ENCODE measurements at places on chromosomes 2 and 18.

DNA sequence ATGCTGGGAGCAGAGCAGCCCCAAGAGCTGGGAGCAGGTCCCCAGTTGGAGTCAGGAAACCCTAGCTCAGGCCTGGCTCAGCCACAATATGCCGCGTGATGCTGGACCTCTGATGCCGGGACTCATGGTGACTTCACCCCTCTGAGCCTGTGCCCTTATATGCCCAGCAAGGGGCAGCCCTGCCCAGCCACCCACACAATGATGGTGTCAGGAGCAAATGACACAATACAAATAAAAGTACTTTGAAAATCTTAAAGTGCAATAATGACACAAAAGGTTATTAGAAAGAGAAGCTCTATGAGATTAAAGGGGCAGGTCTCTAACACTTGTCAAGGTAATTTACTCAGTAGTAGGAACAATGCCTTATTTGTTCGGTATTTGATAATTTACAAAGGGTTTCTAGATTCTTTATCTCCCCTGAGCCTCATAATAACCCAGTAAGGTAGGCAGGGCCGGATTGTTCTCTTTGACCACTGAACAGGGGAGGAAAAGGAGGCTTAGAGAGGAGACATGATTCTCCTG is 18.3 kb upstream of the KIF3C start:
- DNase-seq = no peak

- no peak for DNase-seq
These were observed 3.3 kb downstream of the GPR39 start for GRCh38 chr2:132419941-132420340.

DNA sequence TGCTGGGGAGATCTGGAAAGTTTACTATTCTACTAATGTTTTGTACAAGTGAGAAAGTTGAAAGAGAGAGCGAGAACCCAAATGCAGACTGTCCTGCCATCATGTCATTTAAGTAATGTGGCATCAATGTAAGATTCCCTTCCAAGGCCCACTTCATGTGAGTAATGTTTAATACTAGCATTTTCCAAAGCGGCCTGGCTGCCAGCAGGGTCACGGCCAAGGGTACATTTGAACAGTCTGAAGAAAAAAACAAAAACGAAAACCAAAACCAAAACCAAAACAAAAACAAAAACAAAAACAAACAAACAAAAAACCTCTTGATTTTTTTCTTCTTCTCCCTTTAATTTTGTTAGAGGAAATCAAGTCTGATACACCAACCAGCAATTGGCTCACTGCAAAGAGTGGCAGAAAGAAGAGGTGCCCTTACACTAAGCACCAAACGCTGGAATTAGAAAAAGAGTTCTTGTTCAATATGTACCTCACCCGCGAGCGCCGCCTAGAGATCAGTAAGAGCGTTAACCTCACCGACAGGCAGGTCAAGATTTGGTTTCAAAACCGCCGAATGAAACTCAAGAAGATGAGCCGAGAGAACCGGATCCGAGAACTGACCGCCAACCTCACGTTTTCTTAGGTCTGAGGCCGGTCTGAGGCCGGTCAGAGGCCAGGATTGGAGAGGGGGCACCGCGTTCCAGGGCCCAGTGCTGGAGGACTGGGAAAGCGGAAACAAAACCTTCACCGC is 2.2 kb downstream of the HOXD10 start:
- DNase-seq = peak; percentile 68

DNA sequence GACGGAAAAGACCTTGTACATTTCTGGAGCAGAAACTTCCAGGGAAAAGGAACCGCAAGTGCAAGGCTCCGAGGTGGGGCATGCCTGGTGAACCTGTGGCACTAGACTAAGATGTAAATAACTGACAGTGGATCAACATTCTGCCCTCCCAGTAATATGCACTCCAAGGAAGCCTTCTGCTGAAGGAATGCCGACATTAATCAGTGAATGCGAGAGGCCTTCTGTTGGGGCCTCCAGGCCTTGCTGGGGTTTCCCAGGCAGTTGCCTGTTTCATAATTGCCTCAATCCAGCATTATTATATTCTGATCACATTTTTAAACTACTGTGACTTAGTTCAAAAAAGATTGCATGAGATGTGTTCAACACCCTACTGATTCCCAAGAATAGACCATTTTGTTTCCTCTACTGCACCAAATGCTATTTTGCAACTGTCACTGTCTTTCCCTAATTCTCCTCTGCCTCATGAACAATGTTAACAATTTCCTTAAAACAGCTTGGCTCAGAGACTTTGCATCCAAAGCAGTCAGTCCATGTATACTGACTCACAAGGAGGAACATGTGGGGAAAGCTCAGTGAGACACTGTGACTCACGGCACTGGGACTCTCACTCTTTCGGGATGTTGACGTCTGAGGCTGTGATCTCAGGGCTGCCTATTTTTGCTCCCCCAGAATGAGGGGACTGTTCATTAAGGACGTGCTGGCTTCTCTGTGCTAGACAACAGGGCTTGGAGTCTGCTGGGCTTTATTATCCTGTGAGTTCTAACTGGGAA is 10.5 kb upstream of the DSG2 start:
- no peak for DNase-seq

- peak; percentile 67 for DNase-seq
These were observed 31.0 kb upstream of the SLC3A1 start for GRCh38 chr2:44244135-44244871.

- no peak for DNase-seq
These were observed 22.9 kb upstream of the ABCA12 start for GRCh38 chr2:215161301-215161829.

GRCh38 chr2:17610521-17610920 is 70.0 kb downstream of the VSNL1 start:
- no peak for DNase-seq

DNA sequence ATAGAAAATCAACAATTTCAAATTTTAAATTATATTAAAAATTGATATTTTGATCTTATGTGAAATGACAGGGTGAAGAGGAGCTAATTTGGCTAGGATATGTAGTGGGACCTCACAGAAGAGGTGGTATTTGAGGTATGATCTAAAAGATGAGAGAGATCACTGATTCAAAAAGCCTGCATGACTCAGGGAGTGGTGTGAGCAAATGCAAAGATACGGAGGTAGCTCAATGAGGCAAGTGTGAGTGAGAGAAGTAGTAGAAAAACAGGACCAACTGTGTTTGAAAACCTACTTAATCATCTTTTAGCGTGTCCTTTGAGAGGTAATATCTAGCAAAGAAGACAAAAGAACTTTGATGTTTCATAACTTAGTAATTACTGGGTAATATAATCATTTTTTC is 557.5 kb downstream of the DSC3 start:
- no peak for DNase-seq

DNA sequence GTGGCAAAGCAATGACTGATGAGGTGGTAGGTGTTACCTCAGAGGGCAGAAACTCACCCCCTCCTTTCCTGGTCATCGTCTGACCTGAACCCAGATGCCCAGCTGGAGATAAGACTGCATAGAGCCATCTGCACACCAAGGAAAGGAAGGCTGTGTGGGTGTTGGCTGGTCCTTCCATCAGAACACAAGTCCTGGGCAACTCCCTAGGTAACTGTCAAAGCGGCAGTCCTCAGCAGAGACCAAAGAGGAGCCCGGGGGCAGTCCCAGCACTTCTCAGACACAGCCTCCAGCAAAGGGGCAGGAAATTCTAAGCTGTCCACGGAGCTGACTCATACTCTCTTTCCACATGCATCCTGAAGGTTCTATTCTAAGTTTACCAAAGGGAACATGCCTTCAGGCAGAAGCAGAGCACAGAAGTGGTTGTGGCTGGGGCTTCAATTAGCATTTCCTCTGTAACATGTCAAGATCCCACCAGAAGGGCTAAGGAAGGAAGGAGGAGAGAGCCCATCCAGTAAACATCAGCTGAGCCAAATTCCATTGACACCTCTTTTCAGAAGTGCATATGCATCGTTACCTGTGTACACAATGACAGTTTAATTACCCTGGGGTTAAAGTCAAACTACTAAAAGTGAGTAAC is 54.7 kb downstream of the SPRED2 start:
- peak; percentile 41 for DNase-seq

- DNase-seq = no peak
These were observed 65.7 kb downstream of the CAPN13 start for GRCh38 chr2:30741576-30741975.

- no peak for DNase-seq
These were observed 857.8 kb downstream of the DCDC2C start for GRCh38 chr2:4561196-4561595.

GRCh38 chr18:36635414-36636096 is 193.2 kb downstream of the TPGS2 start:
- no peak for DNase-seq

- DNase-seq = no peak
These were observed 550.3 kb upstream of the HS6ST1 start for GRCh38 chr2:128868686-128869551.

DNA sequence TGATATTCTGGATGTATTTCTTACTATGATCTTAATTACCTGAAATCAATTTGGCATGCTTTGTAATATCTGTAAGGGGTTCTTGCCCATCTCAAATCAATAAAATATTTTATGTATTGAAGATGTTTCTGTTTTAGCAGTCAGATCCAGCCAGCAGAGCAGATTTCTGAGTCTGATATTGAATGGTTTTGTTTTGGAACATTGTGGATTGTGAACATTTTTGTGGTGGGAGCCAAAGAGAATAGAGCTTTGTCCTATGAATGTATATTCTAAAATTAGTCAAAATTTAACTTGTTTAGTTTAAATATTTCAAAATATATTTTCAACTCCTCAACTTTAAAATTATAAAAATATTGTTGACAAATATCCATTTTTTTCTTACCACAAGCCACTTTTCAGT is 197.0 kb downstream of the UBE2E3 start:
- DNase-seq = no peak

DNA sequence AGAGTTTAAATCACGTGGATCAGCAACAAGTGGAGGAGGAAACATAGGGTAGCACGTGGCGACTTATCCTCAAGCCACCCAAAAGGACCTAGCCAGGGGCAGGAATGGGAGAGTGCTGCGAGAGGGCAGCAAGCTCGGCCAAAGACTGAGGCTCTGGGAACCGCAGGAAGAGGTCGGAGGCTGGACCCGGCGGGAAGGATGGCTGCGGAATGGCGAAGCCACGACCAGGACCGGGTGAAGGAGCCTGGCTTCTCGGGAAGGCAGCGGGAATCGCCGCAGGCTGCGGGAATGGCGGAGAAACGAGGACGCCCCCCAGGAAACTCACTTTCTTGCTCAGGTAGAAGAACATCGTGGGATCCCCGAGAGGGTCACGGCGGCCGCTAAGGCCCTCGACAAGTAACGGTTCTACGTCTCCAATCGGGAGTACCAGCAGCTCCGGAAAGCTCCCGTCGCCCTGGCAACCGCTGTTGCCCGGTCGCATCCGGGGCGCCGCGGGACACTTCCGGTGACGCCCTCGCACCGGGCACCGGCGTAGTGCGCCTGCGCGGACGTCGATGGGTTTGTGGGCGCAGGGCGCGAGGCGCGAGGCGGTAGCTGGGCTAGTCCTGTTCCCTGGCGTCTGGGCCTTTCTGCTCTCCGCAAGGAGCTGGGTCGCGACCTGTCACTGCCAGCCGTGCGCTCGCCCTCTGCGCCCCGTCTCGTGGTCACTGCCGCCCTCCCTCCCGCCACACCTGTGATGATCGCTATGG is at the start of gene WDR35:
TSS of gene WDR35 (minus strand) at position 439 of the 749 bp plus-strand sequence. CDS start at position 349, 90 bp downstream.
- DNase-seq = peak; percentile 92

GRCh38 chr2:197851451-197851850 is 47.1 kb downstream of the PLCL1 start:
- peak; percentile 15 for DNase-seq

GRCh38 chr18:34493566-34494358 is 216.3 kb upstream of the DTNA start:
- peak; percentile 33 for DNase-seq

DNA sequence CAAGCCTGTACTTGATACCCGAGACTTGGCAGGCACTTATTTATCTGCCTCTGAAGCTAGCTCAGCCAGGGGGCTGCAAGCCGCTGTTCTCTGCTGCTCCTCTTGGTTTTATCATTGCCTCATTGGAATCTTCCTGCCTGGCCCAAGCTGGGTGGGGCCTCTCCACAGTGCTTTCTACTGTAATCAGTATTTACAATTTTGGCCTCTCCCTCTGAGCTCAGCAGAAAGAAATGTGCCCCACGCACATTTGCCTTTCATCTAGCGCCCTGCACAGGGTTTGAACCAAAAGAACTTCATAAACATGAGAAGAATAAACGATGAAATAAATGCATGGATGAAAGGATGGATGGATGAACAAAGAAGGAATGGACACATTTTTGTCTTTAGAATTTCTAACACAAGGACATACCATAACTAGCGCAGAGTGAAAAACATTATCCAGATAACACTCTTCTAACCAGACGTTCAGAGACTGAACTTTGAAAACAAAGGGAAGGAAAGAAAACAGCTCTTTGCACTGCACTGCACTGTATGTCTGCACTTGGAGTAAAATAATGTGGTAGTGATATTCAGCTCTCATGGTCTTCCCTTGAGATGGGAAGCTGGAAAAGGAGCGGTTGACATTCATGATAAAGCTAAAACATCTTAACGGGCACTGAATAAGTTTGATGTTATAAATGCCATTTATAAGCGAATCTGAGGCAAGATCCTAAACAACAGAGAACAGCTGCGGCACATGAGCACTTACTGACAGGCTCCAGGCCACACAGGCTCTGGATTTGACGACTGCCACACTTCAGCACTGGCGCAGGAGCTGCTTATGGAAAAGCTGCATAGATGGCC is 86.8 kb upstream of the SP3 start:
- DNase-seq = no peak

- no peak for DNase-seq
These were observed 23.5 kb downstream of the HADHB start for GRCh38 chr2:26268213-26268612.

DNA sequence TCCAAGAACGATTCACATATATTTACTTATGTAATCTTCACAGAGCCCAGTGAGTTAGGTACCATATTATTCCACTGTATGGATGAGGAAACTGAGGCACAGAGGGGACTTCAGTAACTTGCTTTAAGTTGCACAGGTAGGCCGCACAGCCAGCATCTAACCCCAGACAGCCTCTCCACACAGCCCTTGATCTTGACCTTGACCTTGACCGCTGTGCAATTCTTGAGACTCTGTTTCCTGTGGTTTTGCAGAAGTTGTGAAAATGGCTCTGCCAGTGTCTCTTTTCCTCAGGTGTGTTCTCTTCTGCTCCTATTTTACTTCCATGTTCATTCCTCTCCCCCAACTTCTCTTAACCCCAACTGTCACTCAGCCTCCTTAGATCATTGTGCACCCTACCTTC is 206.5 kb downstream of the SOX11 start:
- no peak for DNase-seq

- no peak for DNase-seq
These were observed 2.0 kb upstream of the PRKCE start for GRCh38 chr2:45649462-45649857.

GRCh38 chr2:69061525-69061924 is 48.5 kb downstream of the ANTXR1 start:
- no peak for DNase-seq

Data from activated CD8-positive, alpha-beta T cell treated with anti-CD3 and anti-CD28 coated beads for 36 hours (primary cell).